ENCODE measurements at places on chromosomes 5 and 9.

- no peak for DNase-seq
These were observed 24.4 kb upstream of the TAL2 start for GRCh38 chr9:105637787-105638395.

DNA sequence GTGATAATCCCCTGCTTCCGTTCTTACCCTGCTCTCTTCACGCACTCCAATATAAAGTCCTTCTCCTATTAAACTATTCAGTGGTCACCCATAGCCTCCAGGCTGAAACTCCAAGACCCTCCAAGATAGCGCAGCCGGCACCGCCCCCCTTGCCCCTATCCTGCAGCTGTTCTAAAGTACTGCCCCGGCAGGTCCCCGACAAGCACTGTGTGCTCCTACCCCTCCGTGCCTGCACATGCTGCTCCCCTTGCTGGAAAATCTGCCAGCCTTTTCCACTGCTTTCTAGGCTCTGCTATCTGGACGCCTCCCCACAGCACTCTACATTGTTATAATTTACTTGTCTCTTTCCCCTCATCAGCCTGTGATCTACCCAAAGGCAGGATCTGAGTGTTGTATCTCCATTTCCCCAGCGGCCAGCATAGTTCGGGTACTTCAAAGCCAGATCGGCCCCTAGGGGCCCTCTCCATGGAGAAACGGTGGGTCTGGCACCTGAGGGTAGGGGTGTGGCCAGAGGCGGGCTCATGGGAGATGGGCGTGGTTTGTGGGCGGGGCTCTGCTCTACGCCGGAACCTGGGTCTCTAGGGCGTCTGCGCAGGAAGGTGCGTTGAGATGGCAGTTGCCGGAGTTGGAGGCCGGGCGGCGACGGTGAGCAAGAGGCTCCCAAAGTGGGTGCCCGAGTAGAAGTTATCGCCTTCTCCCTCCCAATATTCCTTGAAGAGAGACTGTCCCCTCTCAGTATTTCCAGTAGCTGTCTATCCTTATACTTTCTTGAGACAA lies 83.5 kb upstream of the RUSC2 start:
- DNase-seq = peak; percentile 21

- DNase-seq = no peak
These were observed 202.1 kb downstream of the EBF1 start for GRCh38 chr5:158897444-158898160.

DNA sequence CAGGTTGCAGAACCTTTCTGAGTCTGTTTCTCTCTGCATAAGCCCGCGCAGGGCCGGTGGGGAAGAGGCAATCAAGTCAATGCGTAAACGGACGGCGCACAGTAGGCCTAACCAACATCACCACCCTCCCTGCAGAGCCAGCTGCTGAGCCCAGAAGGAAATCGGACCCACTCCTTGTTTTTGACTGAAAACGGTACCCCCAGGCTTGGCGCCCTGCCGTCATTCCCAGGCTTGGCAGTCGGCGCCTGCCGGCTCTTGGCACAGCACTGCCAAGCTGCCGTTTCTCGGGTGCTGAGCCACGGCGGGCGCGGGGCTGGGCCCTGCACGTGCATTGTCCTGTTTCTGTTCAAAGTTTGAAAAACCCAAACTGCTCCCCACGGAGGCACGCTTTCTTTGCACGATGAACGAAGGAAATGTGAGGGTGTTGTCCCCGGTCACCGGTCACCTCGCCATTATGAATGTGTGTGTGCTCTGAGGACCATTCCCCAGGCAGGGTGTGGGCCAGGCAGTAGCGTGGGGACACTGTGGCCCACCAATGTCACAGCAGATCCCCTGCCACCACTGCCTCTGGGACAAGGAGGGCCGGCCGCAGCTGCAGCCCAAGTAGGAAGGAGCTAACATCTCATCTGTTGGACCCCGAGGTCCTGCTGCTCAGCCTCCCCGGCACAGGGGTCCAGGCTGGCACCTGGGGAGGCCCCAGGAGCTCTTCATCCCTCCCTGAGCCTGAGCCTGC lies 20.1 kb downstream of the FIBCD1 start:
- DNase-seq = no peak

- DNase-seq = no peak
These were observed 17.0 kb downstream of the IARS1 start for GRCh38 chr9:92276331-92277032.

- DNase-seq = no peak
These were observed 9.0 kb downstream of the RGS14 start for GRCh38 chr5:177366528-177367322.

DNA sequence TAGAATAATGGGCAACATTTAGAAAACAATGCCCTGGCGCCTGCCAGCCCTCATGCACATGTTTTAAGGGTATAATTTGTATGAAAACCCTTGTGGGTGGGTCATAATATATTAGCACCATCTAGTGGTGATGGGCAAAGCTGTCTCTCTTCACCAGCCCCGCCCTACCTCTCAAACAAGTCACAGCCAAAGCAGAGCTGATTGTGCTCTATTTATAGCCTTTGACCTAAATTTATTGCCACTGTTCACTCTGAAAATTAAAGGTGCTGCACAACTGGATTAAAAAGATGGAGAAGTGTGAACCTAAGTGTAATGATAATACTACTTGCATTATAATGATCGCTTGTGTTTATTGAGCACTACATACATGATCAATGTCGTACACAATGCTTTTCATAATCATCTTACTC lies 131.9 kb upstream of the ANKH start:
- peak; percentile 23 for DNase-seq

DNA sequence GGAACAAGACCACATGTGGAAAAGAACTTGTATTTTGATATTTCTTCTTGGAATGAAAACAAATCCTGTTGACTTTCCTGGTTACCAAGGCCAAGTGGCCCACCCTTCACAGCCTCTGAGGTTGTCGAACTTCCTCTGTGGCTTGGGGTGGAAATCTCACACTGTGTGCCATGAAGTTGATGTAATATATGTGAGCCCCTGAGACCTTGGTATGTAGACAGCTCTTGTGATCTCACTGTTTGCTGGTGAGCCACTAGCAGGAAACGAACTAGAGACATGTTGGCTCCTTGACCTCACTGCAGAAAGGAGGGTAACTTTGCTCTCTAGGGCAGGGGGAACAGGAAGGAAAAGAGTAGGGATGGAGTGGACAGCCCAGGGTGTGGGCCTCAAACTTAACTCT lies 159.4 kb downstream of the ARHGAP26 start:
- DNase-seq = no peak

Measured in stimulated activated CD4-positive, alpha-beta T cell treated with anti-CD3 and anti-CD28 coated beads, Interleukin-15, amount 100 ng/mL, for 1 hour (primary cell).